ENCODE measurements at places on chromosomes 5 and 9.

DNA sequence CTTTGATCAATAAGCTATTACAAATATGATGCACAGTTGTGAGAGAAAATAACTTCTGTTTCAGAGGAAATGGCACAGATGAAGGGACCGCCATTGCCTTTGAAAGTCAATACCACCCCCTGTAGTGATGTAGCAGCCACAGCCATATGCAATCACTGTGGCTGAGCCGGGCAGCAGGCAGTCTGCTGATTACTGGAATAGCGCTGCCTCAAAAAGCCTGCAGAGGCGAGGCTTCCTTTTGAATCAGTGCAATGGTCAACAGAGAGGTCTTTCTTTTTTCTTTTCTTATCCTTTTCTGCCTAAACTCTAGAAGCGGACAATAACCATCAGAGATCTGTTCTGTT lies 265.1 kb upstream of the TAS2R1 start:
- no peak for DNase-seq

DNA sequence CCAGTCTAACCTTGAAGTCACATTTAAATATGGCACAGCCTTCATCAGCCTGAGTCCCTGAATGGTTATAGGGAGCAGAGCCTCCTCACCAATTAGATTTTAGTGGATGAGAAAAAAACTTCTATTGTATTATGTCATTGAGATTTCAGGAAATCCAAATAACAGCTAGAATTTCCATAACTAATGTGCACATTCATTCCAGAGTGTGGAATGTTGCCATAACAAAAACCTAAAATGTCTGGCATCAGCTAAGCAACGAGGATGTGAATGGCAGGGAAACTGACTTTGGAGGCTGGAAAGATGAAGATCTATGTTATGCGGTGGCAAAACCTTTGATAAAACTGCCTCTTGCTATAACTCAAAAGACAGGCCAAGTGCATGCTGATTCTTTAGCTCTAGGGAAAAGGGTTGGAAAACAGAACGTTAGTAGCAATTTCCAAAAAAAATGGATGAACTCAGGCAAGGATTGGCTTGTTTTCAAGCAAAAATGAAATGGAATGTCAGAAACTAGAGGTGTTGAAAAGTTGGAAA lies 91.3 kb upstream of the NFIB start:
- no peak for DNase-seq

DNA sequence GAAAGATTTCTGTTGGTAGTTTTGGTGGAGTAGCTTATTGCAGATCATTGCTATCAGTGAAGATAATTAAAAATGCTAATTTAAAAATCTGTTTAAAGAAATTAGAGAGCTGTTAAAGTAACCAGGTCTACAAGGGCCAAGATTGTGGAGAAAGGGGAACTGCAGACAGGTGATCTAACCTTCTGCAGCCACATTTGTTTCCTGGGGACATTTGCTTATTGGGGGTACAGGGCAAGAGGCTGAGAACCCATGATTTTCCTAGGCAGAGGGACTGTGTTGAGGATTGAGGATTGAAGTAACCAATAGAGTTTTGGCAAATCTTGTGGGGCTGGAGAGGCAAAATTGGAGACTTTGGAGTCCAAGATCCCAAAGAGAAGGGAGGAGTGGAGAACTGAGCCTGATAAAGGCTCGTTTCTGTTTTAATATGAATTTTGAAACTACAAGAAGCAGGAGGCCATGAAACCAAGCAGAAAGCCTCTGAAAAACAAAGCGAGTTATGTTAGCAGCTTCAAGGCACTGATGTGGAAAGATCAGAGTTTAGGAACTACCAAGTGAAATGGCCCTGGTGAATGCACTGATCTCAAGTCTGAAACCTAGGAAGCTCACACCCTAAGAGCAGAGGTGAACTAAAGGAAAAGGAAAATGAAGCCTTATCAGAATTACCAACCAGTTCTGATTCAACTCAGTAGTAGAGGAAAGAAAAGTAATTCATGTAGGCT lies 219.8 kb upstream of the C9orf72 start:
- no peak for DNase-seq

GRCh38 chr5:75363726-75364495 lies 26.9 kb downstream of the HMGCR start:
- DNase-seq: peak; percentile 48

- DNase-seq: no peak
Observed at GRCh38 chr5:68071736-68072135, 143.8 kb upstream of the PIK3R1 start.

- no peak for DNase-seq
Observed at GRCh38 chr5:37957218-37957617, 117.4 kb upstream of the GDNF start.

- DNase-seq: no peak
Observed at GRCh38 chr9:75599126-75599525, 291.3 kb upstream of the PCSK5 start.

- no peak for DNase-seq
Observed at GRCh38 chr9:70772601-70773000, 348.8 kb downstream of the TRPM3 start.

- DNase-seq: no peak
Observed at GRCh38 chr5:34487956-34488355, 168.2 kb upstream of the RAI14 start.

- DNase-seq: no peak
Observed at GRCh38 chr5:181058321-181058720, 18.3 kb downstream of the BTNL9 start.

DNA sequence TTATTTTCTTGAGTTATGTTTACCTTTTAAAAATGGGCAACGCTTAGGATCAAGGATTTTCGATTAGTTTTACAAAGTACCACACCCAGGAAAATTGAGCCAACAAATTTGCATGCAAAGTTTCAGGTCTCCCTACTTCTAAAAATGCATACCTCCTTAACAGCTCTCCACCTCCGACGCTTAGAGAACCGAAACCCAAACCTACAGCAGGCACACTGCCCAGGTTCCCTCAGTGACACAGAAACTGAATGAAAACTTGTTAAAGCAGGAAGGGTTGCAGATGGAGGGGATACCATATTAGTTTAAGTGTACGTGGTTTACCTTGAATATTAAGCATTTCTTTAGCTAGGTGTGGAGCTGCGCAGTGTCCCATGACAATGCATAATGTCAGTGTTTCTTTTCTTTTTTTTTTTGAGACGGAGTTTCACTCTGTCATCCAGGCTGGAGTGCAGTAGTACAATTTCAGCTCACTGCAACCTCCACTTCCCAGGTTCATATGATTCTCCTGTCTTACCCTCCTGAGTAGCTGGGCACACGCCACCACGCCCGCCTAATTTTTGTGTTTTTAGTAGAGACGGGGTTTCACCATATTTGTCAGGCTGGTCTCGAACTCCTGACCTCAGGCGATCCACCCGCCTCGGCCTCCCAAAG lies 1.6 kb upstream of the SUB1 start:
- no peak for DNase-seq

DNA sequence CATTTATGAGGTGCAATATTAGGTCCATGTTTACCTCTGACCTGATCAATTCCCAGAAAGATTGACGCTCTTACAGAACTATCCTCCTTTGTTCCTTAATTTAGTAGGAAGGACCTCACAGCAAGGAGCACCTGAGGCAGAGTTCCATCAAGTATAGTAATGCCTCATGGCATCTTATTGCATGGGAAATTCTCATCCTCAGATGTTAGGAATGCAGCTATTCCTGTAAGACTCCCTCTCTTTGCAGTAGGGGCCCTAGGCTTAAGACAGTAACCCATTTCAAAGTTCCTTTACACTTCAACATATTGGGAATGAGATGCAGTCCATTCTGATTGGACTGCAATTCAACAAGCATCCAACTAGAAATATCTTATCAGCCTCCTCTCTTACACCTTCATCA lies 69.8 kb downstream of the SLCO4C1 start:
- DNase-seq: no peak

- DNase-seq: no peak
Observed at GRCh38 chr5:90398726-90399125, 10.8 kb downstream of the CETN3 start.

DNA sequence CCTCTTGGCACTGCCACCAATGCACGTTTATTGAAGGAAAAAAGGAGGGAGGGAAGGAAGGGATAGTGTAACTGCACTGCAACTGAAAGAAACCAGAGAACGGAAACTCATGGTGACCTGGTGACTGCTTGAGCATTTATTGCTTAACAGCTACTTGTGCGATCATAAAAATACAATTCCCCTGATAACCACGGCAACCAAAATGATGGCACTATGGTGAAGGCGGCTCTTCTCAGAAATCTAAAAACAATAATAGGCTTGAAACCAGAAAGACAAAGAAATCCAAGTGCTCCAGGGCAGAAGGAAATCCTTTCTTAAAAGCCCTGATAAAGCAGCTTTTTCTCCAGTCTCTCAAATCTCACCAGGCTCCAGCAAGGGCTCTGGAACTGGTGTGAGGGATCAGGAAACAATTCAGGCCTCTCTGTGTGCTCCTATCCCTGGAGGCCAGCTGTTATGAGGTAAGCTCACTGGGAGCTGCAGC lies 1.9 kb downstream of the FBXO10 start:
- DNase-seq: peak; percentile 37

DNA sequence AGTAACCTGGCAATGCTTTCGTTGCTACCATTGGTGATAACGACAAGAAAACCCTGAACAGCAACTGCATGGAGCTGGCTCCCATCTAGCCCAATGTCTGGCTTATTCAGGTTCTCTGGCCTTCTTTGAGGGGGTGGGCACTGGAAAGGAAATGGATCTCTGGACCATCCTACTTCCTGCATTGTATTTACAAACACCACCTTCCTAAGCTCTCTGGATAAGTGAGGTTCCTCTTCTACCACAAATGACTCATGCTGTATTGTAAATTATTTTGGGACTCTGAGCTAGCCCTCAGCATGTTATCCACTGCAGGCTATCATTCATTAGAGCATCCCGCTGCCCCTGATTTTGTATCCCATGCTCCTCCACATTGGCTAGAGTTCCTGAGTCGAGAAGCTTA lies 136.9 kb upstream of the KLF9 start:
- DNase-seq: no peak

DNA sequence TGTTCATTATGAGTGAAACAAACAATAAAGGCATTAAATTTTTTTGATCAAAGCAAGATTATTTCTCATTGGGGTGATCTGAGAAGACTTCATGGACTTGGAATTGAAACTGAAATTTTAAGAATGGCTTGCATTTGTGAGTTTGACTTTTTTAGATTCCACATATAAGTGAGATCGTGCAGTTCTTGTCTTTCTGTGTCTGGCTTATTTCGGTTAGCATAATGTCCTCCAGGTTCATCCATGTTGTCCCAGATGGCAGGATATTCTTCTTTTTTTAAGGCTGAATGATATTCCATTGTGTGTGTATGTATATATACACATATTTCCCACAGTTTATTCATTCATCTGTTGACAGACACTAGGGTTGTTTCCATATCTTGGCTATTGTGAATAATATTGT lies 716.5 kb downstream of the PRELID2 start:
- DNase-seq: no peak

DNA sequence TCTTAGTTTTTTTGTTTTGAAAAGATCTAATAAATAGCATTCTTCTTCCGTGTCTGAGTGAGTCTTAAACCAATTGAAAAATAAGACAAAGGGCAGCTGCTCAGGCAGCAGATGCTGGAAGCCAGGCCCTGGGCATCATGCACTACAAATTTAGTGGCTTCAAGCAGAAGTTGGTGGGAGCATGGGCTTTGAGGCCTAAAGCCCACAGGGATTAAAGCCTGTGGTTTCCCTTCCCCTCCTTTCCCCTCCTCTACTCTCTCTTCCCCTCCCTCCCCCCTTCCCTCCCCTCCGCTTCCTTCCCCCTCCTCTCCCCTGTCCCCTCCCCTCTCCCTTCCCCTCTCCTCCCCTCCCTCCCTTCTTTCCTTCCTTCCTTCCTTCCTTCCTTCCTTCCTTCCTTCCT lies 20.1 kb upstream of the KIF4B start:
- no peak for DNase-seq

GRCh38 chr9:74094766-74095165 lies 402.4 kb upstream of the RORB start:
- no peak for DNase-seq

- DNase-seq: peak; percentile 53
Observed at GRCh38 chr5:123422433-123423277, 548 bp downstream of the CEP120 start.

DNA sequence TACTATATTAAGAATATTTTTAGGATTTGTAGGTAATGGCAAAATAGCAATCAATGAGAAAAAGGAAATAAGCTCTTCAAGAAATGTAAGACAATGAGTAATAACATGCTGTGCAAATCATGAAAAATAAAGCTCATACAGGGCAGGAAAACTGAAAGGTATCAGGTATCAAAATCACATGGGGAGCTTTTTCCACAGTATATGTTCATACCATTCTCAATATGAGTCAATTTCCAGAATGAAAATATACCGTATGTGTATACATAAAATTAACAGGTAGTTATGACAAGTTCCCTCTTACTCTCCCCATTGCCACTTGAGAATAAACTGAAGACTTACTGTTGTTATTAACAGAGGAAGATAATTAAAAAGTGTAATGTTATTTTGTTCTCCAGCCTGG lies 35.9 kb downstream of the EFCAB9 start:
- DNase-seq: no peak

DNA sequence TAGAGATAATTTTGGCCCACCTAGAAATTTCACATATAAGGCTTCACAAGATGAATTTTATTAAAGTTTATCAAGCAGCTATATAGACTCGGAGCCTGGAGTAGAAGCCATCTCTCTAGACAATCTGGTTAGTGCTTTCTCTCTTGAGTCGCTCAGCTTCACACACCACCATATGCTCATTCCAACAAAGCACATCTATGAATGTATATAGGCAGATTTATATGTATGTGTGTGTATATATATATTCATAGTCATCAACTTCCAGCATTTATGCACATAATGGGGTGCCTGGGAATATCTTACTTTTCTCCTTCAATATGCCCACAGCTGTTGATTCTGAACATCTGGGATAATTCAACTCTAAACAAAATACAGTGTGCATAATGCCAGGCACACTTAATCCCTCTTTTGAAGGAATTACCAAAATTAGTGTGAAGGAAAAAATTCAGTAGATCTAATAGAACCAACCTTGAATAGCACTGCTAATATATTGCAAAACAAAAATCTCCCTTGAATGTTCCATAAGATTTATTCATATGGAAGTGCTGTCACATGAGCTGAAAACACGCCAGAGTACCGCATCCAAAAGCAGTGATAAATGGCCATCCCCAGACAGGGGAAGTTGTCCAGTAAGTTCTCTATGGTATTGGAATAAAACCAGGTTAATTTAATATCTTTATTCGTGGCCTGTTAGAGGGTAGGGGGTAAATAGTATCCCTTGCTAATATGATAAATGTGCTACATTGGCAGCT lies 56.0 kb upstream of the MOCS2 start:
- peak; percentile 76 for DNase-seq

Data from tongue (tissue), 3 donors.